ENCODE measurements at places on chromosomes 4 and X.

GRCh38 chr4:48341776-48342605 lies 662 bp downstream of the SLAIN2 start:
- peak; percentile 50 for DNase-seq

DNA sequence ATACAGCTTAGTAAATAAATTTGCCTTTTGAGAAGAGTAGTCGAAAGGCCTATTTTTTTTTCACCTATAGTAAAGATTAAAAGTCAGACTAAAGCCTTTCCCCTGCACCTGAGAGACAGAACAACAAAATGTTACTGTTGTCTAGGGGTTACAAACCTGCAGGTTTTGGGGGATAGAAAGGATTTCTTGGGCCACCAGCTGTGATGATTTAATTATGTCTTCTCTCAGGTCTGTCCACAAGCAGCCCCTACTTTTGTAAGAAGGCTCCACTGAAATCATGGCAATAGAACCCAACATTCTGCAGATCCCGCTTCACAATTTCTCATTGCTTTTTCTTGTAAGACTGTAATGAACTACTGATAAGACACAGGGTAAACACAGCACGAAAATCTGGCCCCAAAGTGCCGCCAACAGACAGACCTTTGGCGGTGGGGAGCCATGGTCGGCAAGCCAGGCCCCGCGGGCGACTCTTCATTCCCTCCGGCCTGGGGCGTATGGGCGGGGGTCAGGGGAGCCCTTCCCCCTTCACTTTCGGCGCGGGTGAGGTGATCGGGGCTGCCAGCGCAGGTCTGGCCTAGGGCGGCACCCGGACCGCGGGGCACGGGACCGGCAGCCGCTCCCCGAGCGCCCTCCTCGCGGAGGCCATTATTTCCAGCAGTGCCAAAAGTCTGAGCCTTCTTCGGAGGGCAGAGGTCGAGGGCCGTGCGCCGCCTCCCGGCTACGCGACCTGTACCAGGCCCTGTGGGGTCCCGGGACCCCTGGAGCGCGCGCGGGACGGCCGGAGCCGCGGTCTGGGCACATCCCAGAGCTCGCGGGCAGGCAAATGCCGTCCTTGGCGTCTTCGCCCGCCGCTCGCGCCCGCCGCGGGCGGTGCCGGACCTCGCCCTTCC lies 812 bp upstream of the KDM6A start:
- DNase-seq: no peak

- no peak for DNase-seq
Measured at GRCh38 chr4:161813889-161814288, 349.9 kb downstream of the FSTL5 start.

DNA sequence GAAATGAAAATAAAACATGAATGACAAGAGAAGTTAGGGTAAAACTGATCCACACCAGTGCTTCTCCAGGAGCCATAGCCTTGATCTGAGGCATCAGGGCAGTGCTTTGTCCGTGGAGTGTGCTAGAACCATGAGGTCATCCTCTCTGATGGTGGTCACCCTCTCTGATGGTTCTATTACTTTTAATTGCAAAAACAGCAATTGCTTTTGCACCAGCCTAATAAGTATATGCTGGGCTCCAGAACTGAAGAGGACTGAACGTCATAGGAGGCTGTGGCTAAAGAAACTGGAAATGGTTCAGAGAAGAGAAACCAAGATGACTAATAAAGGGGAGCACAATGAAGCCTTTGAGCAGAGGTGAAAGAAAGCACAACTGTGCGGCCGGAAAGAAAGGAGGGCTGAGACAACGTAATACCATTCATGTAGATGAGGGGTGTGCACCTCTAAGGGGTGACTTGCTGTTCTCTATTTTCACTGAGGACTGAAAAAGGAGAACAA lies 17.0 kb upstream of the TMEM154 start:
- no peak for DNase-seq

DNA sequence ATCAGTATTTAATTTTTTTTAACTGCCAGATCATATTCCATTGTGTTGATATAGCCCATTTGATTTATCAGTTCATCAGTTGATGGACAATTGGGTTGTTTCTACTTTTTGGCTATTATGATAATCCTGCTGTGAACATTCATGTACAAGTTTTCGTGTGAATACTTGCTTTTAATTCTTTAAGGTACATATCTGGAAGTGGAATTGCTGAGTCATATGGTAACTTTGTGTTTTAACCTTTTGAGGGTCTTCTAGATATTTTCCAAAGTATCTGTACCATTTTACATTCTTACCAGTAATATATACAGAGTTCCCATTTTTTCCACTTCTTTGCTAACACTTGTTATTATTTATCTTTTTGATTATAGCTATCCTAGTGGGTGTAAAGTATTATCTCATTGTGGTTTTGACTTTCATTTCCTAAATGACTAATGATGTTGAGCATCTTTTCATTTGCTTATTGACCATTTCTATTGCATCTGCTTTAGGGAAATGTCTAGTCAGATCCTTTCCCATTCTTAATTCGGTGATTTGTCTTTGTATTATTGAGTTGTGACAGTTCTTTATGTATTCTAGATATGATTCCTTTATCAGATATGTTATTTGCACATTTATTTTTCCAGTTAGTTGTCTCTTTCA lies 75.2 kb upstream of the NUDT6 start:
- no peak for DNase-seq

DNA sequence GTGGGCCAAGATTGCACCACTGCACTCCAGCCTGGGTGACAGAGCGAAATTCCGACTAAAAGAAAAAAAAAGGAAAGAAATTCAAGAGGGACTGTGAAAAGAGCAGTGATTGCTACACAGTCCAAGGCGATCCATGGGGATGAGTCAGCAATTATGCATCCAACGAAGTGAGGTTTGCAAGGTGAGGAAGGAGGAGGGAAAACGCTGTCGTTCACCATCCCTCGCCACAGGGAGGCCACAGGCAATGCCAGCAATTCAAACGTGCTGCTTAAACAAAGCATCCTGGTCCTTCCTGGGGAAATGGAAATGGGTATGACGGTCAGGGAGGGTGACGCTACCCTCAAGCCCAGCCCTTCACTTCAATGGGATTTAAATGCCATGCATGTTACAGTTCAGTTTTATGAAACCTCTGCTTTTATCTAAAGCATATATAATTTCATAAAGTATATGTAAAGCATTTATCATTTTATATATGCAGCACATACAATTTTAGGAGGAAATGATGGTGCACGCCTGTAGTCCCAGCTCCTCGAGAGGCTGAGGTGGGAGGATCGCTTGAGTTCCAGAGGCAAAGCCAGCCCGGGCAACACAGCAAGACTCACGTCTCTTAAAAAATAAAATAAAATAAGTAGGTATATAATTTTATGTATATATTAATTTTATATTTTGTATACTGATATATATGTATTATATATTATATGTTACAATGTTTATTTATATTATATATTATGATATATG lies 108.7 kb downstream of the DHRSX start:
- peak; percentile 69 for DNase-seq

- DNase-seq: no peak
Measured at GRCh38 chrX:44651358-44651757, 108.7 kb upstream of the FUNDC1 start.

GRCh38 chrX:7059214-7059838 lies 88.2 kb upstream of the STS start:
- no peak for DNase-seq

- DNase-seq: no peak
Measured at GRCh38 chr4:153763404-153763803, 3.6 kb upstream of the RNF175 start.

DNA sequence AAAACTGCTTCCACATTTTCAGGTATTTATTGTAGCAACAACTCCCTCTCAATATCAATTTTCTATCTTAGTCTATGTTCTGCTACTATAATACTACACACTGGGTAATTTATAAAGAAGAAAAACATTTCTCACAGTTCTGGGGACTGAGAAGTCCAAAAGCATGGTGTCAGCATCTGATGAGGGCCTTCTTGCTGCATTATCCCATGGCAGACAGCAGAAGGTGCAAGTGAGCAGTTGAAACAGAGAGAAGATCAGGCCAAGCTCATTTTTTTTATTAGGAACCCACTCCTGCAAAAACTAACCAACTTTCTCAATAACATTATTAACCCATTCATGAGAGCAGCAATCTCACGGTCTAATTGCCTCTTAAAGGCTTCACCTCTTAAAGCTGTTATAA lies 376.0 kb downstream of the RAB28 start:
- no peak for DNase-seq

GRCh38 chr4:175833574-175834311 lies 21.7 kb upstream of the GPM6A start:
- no peak for DNase-seq

DNA sequence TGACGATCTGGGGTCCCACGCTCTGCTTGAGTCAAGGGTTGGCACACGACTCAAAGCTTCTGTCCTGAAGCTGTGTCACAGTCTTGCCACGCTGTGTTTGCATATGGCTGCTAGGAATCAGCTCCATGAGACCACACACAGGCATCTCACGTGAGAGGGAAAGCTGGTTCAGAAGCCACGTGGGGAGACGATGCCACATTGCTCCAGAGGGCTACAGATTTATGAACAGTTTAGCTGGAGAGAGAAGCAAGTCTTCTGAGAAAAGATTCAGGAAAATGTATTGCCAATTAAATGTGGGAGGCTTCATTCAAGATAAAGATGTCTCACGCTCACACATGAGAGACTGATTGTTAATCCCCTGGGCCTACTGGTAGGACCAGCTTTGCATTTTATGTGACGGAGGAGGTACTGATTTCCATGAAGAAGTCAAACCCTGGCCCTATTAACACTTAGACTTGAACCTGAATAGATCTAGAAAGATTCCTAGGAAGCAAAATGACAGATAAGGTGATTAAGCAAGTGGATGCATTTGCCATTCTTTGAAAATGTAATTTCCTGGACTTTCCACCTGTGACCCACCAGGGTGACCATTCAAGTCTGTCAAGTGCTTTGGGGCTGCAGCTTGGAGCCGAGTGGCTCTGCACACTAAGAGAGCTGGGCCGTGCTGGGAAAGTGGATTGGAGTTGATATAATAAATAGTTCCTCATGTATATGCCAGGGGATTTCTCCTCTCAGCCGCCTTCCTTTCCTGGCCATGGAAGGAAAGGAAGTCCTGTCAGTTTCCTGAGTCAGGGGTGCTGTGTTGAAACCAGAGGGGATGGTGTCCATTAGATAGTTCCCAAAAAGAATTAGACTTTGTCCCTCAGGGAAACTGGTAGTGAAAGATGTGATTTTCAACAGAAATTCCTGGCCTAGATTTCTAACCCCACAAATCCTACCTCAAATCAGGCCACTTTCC lies 29.0 kb downstream of the ENPP6 start:
- no peak for DNase-seq

DNA sequence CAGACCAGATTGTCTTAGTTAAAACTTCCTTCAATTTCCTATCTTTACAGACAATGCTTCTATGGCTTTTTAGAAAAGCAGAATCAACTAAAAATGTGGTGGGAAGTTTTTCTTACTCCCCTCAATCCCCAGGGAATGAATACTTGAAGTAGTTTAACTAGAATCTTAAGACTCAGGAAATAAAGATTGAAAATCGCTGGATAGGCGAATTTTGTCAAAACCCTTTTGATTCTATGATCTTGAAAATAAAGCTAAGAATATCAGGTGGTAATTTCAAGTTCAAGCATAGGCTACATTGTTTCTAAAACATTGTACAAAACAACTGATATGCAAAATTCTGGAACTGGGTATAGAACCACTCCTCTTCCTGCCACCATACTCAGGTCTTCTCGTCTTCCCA lies 276.5 kb upstream of the GK2 start:
- DNase-seq: no peak

All from fibroblast of skin of back (primary cell).